NCI-H187 (cell line): ENCODE measurements at places on chromosomes 11 and 22.

- DNase-seq = no peak
Measured at GRCh38 chr11:43267856-43268580, 43.8 kb upstream of the API5 start.

DNA sequence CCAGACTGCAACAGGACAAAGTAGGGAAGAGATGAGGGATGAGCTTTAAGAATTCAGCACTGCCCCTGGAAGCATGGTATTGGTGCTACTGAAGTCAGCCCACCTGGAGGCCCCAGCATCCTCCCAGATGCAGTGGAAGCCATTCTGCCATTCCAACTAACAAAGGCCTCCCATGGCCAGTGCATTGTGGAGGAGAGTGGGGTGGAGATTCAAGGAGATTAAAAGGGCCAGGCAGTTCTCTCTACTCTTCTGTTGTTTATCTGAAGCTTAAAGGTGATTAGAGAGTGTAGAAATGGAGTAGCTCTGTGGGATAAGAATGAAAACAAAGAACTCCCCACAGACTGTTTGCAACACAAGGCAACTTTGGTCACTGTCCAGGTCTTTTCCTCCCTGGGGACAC lies 24.1 kb upstream of the TSKU start:
- DNase-seq = no peak

DNA sequence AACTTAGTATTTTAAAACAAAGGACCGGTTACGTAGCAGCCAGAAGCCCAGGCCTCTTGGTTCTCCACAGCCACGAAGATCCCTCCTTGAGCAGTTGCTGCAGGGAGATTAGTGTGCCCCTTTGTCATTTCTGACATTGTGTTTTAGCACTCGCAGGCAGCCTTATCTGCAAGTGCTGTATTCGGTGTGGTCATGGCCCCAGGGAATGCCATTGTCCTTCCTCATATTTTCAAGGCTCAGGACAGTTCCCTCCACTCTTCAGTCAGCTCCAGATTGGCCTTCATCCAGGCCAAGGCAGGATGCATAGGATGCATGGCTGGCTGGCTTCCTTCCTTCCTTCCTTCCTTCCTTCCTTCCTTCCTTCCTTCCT lies 88.5 kb downstream of the ZBTB16 start:
- DNase-seq = no peak

- no peak for DNase-seq
Measured at GRCh38 chr11:64569300-64569970, 21.6 kb upstream of the SLC22A12 start.

DNA sequence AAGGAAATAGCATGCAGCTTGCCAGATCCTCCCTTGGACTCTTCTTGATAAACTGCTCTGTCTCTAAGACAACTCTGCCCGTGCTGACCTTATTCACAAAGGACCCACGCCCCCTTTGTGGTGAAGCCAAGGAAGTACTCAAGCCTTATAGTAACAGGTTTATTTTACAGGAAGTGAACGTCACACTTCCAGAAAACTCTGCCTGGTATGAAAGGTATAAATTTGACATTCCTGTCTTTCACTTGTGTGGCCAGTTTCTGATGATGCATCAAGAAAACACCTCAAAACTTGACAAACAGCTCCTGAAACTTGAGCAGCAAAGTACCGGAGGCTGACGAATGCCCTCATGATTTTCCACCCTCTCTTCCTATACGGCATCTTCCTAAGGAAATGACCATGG lies 12.5 kb upstream of the PELI3 start:
- DNase-seq = no peak

- DNase-seq = no peak
Measured at GRCh38 chr11:27861706-27862430, 161.6 kb upstream of the BDNF start.

DNA sequence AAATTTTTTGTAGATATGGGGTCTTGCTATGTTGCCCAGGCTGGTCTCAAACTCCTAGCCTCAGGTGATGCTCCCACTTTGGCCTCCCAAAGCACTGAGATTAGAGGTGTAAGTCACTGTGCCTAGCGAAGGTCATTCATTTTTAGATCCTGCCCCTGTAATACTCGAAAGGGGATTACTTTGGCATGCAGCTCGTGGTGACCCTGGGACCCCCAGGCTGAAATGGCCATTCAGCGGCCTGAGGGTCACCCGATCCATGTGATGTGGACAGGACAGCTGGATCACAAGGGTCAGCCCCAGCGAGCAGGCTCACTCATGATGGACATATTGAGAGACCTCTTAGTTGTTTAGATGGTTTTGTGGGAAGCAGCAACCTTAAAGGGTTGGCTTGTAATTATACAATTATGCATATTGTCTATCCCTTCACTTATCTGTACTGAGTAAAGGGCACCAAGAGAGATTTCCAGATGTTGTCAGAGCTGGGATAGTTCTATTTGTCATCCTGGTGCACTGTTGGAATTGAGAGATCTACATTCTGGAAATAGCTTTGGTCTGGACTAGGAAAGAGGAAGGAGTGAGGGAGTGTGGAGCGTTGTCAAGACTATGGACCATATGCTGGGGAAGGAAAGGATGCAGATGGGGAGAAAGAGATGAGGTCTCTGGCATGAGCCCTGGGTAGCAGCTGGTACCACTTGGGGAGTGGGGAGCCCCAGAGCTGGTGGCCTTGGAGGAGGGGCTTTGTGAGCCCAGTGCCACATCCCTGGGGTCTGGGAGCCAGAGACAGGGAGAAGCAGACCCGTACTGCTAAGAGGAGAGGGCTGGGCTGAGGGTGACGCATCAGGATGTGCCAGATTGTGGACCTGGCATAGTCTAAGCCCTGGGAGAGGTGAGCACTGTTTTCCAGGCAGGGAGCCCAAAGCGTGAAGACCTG lies 15.5 kb downstream of the RHBDD3 start:
- no peak for DNase-seq

DNA sequence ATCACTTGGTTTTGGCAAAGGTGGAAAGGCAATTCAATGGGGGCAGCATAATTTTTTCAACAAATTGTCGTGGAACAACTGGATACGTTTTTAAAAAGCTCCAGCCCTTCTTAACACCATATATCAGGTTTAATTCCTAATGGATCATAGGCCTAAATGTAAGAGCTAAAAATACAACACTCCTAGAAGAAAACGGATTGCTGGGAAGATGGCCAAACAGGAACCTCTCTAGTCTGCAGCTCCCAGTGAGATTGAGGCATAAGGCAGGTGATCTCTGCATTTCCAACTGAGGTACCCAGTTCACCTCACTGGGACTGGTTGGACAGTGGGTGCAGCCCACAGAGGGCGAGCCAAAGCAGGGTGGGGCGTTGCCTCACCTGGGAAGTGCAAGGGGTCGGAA lies 32.4 kb upstream of the SCGB1D1 start:
- DNase-seq = no peak

DNA sequence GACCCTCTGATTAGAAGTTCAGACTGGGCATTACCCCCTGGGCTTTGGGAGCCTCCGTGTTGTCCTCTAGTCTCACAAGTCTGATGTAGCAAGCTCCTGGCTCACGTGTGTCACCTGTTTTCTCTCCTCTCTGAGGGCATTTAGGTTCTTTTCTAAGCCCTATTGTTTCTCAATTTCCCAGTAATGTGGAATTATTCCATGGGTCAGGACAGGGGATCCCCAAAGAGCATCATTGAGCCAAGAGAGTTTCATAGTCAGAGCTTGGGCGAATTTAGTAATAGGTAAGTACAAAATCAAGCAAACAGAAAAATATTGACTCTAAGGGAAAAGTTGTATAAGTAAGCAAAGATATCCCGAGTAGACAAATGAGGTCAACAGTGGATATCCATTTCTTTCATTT lies 57.3 kb downstream of the PPP6R2 start:
- no peak for DNase-seq

- peak; percentile 37 for DNase-seq
Measured at GRCh38 chr11:10623797-10624761, 55.6 kb upstream of the LYVE1 start.

DNA sequence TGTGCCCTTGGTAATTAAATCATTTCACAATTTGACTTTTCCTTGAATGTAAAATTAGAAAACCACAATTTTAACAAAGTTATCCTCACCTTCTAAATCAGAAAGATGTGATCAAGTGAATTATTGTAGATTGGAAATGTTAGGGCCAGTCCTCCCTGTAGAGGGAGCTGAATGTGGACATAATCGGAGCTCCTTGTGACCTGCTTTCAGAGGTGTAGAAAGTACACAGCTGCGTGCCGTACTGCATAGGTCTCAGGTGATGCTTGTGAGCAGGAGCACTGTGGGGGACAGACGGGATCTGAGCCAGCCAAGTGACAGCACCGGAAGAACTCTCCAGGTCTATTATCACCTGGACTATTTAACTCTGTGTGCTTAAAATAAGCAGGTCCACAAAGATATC lies 338.0 kb downstream of the AASDHPPT start:
- no peak for DNase-seq

- peak; percentile 67 for DNase-seq
Measured at GRCh38 chr11:134068829-134069425, at the start of gene JAM3. JAM3 (plus strand) TSS chr11:134069072; CDS start chr11:134069084, 12 bp downstream.

DNA sequence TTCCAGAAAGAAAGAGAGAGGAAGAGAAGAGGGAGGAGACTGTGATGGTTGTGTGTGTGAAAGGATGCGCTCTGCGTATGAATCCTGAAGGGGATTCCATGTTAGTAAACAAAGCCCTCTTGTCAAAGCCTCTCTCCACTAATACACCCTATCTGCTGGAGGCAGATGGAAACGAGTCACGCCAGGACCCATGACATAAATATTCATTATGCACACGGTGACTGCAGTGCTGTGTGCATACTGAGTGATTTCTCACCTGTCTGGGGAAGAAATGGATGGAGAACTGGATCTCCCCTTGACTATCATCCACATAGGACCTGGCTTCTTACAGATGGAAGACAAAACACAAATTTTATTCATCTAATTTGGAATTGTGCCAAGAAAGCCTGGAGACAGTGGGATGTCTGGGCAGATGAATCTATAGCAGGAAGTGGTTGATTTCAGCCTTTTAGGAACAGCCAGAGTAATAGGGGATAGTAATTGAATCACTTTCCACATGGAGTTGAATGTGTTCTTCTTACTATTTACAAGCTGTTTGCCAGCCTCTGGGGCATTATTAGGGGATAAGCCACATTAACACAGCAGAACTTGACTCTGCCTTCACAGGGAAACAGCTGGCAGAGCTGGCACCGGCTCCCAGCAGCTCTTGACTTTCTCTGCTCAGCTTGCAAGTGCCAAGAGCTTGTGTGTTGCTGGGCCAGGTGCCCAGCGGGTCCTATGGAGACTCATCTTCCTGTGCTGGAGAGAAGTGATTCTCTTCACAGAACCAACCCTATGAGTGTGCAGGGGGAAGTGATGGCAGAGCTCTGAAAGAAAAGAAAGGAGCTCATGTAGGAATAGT lies 9.0 kb downstream of the MTNR1B start:
- DNase-seq = peak; percentile 81

DNA sequence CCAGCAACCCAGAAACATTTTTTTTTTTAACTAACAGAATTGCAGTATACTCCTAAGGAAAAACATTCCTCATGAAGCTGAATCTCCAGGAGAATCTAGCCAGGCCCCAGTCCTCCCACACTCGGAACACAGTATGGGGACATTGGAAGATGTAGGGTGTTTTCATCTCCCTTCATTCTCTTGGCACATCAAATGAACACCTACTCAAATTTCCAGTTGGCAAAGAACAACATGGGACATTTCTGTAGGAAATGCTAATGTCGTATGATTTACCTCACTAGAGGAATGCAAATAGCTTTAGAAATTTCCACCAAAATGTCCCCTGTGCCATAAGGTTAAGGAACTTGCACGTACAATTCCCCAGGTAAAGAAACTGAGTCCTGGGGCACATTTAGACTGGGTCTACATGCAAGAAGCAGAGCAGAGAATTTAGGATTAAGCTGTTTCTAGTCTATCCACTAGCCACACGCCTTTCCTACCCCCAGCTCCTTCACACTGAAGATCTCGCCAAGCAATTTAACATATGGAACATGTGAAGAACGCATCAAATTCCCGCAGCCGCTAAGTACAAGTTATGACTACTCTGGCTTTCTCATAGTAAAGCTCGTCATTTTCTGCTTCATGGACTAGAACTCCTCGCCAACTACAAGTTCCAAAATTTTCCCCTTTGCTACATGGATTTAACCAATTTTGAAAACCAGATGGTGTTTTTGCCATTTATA lies 2.9 kb upstream of the CADM1 start:
- DNase-seq = no peak

DNA sequence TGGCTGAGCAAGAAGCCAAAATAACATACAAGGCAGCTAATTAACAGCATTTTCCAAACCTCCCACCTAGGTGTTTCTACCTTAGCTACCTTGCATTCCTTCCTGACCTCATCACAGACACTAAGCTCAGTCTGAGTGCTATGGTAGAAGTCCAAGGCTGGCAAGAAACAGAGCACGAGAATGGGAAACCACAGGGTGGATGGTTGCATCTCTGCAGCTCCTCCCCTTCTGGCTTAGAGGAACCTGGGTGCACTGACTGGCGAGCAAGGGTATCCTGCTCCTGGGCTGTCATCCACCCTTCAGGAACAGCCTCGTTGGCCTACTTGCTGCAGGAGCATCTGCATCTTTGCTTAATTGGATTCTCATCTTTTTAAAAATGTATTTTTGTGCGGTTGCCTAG lies 73.1 kb upstream of the KIRREL3 start:
- no peak for DNase-seq

GRCh38 chr22:24995649-24996180 lies 43.2 kb downstream of the KIAA1671 start:
- DNase-seq = no peak

DNA sequence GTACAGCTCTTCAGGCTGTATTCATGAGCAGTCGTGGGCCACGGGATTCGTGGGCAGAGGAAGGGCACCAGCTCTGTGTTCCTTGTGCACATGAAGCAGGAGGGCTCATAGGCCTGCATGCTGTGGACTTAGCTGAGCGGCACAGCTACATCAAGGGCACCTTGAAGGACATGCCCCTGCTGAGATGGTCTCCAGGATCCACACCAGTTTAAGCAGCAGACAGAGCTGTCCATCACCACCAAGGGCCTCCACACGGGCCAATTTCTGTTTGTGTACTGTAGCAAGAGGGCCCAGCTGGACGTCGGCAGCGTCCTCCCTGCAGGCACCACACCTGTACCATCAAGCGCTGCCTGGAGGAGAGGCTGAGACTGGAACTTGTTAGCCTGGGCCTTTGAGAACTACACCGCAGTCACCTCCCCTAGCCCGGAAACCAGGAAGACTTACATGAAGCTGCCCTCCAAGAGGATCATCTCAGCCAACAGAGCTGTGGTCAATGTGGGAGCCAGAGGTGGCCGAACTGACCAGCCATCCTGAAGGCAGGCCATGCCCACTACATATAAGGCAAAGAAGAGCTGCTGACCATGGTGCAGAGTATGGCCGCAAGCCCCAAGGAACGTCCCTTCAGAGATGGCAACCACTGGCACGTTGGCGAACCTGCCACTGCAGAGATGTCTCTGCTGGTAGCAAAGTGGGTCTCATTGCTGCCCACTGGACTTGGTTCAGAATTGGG lies 32.7 kb upstream of the GNB1L start:
- DNase-seq = no peak

GRCh38 chr11:95338430-95338991 lies 107.5 kb upstream of the SESN3 start:
- DNase-seq = peak; percentile 32
